Stimulated activated CD8-positive, alpha-beta memory T cell treated with anti-CD3 and anti-CD28 coated beads, Interleukin-7, amount 100 ng/mL, for 1 hour (primary cell): ENCODE measurements at places on chromosomes 1 and 21.

DNA sequence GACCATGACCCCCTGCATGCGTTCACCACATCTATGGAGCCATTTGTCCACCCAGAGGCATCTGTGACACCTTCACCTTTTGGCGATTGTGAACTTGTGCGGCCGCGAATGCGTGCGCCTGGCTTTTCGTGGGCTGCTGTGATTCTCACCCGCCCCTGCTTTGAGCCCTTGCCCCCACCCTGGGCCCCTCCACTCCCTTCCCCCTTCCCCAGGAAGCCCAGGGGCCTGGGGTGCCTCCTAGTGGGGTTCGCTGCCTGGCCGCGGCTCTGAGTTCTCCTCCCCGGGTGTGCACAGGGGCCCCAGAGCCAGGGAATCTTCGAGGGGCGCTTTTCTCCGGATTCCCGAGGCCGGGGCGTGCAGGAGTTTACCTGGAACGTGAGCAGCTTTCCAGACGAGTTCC is 97.9 kb upstream of the ACTRT2 start:
- no peak for DNase-seq

- no peak for DNase-seq
Measured at GRCh38 chr1:47967864-47968555, 29.2 kb downstream of the TRABD2B start.

GRCh38 chr1:201169971-201170532 is 15.8 kb upstream of the TMEM9 start:
- no peak for DNase-seq

DNA sequence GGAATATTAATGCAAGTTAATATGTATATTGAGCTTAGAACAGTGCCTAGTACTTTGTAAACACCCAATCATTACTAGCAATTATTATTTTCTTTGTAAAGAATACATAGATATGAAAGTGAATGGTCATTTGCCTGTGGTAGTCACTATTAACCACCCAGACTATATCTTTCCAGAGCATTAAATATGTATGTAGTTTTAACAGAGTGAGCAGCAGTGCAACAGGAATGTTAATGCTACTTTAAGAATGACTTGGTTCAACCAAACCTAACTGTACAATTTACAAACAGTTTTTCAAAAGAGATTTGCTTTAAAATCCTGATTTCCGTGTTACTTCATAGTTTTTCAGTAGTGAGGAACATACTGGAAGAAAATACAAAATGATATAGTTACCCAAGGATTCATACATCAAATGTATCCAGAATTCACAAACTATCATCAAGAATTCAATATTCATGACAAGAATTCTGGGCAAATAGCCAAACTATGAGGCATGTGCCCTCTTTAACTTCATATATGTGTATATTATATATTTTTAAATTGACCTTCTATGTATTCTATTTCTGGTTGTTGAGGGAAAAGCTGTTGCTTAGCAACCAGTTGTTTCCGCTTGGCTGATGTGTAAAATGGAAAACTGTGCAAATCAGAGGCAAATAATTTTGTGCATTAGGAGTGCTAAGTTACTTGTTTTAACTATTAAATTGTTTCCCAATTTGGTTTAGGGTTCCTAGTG is 34.9 kb upstream of the IVNS1ABP start:
- DNase-seq = no peak

GRCh38 chr1:114316204-114316603 is 162.5 kb upstream of the SYT6 start:
- no peak for DNase-seq

DNA sequence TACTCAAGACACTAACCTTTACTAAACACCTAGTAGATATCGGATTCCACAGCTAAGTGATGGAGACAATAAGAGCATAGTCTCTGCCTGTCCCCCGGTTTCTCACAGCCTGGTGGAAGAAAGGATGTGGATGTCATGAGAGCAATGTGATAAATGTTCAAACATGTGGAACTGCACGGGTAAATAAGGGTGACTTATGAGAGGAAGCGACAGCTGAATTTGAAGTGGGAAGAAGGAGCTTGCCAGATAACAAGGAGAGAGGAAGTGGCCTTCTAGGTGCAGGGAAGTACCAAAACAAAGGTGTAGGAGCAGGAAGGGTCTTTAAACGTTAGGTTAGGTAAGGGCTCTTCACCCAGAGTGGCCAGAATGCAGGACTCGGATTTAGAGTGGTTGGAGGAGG is 178.6 kb upstream of the NRIP1 start:
- DNase-seq = no peak

- no peak for DNase-seq
Measured at GRCh38 chr1:27076803-27077202, 64.2 kb upstream of the TENT5B start.

- no peak for DNase-seq
Measured at GRCh38 chr1:31904339-31905092, 33.7 kb downstream of the PTP4A2 start.

DNA sequence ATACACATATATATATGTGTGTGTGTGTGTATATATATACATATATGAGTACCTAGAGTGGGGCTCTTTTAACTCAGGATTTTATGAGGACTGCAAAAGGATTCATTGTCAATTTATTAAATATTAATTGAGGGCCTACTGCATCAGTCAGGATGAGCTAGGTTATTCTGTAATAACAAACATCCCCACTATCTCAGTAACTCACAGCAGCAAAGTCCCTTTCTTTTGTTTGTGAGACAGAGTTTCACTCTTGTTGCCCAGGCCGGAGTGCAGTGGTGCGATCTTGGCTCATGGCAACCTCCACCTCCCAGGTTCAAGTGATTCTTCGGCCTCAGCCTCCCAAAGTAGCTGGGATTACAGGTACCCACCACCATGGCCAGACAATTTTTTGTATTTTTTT is 63.8 kb upstream of the FAM20B start:
- no peak for DNase-seq

DNA sequence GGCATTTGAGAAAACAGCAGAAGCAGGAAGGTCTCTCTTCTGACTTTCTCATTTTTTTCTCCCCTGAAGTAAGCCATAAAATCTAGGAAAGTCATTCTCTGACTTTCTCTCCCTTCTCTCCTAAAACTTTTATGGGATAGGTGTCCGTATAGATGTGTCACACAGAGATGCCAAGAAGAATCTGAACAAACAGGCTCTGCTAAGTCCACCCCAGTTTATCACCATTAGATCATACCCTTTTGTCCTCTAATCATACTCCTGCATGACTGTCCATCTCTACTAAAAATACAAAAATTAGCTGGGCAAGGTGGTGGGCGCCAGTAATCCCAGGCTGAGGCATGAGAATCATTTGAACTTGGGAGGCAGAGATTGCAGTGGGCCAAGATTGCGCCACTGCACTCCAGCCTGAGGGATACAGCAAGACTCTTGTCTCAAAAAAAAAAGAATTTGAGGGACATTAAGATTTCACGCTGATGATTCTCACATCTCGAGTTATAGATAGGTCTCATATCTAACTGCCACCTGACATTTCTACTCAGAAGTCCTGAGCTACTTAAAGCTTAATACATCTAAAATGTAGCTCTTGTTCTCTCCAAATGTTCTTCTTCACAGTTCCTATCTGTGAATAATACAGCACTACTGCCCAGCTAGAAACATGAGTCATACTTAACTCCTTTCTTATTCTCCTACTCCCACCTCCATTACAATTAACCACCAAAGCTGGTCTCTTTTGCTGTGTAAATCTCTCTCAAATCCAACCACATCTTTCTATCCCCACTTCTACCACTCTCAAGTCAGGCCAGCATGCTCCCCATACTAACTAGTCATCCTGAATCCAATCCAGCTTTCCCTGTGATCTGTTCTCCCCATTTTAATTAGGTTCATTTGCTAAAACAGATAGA is 47.7 kb downstream of the ZNF644 start:
- DNase-seq = no peak

GRCh38 chr1:42479621-42480020 is 16.5 kb downstream of the CCDC30 start:
- no peak for DNase-seq

DNA sequence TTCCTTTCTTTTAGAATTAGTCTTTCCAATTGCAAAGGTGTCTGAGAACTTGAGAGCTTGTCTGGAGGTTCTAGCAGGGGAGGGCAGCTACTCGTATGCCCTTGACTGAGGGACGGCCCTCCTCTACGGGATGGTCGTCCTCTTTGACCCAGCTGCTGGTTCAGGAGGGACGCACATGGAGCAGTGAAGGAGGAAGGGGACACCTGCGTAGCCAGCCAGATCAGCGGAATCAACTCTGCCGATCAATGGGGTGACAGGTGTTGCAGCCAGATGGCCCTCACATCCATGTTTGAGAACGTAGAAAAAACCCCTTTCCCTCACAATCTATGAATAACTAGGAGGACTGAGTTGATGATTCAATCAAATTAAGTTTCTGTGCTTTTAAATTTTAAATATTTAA is 15.7 kb upstream of the A3GALT2 start:
- DNase-seq = no peak

GRCh38 chr1:171805395-171806115 is 24.1 kb downstream of the METTL13 start:
- no peak for DNase-seq
